AG20443 (cell line): ENCODE measurements at places on chromosomes 16 and 17.
A peak's percentile ranks its signal among the peaks of the same experiment; 100 is the strongest.

- DNase-seq = no peak
Measured at GRCh38 chr17:75535119-75535537, 9.6 kb downstream of the LLGL2 start.

DNA sequence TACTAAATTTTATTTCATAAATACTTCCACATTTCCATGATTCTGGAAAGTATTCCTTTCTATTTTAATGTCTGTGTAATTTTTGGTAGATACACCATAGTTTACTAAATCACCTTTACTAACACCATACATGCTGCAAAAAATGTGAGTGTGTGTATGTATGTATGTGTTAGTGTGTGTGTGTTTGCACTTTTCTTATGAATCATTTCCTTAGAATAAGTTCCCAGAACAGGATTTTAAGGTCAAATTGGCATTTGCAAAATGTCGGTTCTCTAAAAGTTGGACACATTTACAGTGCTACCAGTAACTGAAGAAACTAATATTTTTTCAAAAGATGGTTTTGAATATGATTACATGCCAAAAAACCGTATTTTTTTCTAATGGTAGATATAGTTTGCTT is 137.1 kb downstream of the CYB561 start:
- DNase-seq = no peak

- DNase-seq = no peak
Measured at GRCh38 chr17:8724451-8724850, 20.2 kb downstream of the CCDC42 start.

DNA sequence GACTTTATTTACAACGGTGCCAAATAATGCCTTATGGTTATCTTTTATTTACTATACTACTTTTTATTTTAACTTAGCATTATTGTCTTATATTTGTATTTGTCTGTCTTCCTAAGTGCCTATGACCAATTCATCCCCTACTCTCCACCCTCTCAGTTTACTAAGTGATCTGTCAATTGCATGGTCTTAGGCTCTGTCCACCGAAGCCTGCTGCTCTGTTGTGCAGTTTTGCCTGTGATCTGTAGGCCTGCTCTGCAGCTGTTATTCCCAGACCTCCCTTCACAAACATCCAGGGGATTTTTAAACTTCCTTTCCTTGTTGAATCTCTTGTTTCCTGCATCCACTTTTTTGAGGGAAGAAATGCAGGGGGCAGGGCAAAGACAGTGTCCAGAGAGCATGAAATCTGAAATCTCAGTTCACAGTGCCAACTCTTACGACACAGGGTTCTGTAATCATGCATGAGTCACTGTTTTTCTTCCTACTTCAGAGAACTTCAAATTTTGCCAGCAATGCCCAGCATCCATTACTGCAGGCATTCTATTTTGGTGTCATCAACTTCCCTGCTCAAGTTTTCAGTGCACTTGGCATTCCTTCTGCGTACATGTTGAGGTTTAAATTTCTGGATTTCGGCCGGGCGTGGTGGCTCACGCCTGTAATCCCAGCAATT is 11.4 kb downstream of the SLFN5 start:
- DNase-seq = peak; percentile 79

GRCh38 chr17:78924481-78925151 is 571 bp downstream of the TIMP2 start:
- DNase-seq = peak; percentile 58

DNA sequence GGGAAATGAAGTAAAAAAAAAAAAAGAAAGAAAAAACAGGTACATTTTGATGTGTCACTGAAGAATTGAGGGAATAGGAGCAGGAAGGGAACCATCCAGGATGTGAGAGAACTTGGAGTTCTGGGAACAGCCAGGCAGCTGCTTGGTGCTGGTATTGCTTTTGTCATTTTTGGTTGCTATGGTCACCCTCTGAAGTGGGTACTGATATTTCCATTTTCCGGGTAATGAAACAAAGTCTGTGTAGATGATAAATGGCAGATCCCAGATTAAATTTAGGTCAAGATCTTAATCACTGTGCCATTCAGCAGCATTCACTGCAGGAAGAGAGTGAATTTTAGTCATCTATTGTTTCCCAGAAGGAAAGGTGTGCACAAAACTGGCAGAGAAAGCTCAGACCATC is 93.6 kb downstream of the ABCA8 start:
- DNase-seq = no peak

- DNase-seq = no peak
Measured at GRCh38 chr17:79630126-79630525, 19.3 kb upstream of the RBFOX3 start.

DNA sequence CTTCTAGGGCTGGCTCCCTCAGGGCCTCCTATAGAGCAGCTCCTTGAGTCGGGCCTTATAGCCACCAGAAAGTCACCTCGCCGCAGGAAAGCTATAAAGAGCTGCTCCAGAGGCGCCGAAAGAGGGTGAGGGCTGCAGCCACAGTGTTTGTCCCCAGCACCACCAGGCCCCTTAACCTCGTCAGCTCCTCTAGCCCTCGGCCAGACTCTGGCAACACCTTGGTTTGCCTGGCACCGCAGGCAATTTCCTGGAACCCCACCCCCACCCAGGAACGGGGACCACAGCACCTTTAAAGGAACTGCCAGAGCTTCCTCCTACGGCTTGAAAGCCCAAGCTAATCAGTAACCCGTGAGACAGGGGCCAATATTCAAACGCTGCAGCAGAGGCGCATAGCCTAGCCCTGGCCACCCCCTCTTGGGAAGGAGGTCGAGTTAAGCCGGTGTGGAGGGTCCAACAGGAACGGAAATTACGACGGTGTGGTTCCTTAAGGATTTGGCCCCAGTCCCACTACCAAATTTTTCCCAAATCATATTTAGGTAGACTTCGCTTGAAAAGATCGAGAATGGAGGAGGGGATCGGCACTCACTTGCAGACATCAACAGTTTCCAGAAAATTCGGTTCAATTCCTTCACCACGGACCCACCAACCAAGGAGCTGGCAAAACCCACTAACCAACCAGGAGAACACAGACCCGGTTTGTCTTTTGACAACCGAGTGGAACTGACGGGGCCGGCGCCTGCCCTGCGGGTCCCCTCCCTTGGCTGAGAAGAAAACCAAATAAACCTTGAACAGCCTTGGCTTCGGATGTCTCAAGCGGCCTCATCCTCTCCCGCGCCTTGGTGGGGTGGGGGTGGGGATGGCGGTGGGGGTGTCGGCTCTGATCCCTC is 3.0 kb downstream of the HOXB6 start:
- no peak for DNase-seq

- DNase-seq = no peak
Measured at GRCh38 chr17:11768981-11769380, 170.7 kb downstream of the DNAH9 start.

- DNase-seq = no peak
Measured at GRCh38 chr17:35766489-35766877, 5.8 kb downstream of the C17orf50 start.

DNA sequence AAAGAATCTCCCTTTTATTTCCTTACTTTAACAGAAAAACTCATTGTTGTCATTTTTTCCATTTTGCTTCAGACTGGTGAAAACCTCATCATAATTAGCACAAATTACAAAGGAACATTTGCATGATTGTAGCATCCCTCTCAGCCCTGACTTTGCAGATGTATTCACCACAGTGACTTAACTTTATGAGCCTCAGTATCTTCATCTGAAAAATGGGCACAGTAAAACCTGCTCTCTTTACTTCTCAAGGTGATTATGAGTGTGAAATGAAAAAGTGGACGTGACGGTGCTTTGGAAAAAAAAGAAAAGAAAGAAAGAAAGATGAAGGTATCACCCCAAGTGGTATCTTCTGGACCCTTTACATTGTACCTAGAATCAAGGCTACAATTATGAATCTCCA is 193.4 kb upstream of the TOX3 start:
- no peak for DNase-seq

DNA sequence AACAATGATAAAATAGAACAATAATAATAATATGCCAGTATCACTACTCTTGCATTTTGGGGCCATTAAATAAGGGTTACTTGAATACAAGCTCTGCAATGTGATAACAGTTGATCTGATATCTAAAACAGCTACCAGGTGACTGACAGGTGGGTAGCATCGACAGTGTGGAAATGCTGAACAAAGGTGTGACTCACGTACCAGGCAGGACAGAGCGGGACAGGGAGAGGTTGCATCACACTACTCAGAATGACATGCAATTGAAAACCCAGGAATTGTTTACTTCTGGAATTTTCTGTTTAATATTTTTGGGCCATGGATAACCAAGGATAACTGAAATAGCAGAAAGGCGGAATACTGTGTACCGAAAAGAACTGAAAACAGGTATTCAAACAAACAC is 15.8 kb upstream of the ZNF19 start:
- no peak for DNase-seq

- no peak for DNase-seq
Measured at GRCh38 chr16:89150981-89151380, 20.6 kb upstream of the CDH15 start.

DNA sequence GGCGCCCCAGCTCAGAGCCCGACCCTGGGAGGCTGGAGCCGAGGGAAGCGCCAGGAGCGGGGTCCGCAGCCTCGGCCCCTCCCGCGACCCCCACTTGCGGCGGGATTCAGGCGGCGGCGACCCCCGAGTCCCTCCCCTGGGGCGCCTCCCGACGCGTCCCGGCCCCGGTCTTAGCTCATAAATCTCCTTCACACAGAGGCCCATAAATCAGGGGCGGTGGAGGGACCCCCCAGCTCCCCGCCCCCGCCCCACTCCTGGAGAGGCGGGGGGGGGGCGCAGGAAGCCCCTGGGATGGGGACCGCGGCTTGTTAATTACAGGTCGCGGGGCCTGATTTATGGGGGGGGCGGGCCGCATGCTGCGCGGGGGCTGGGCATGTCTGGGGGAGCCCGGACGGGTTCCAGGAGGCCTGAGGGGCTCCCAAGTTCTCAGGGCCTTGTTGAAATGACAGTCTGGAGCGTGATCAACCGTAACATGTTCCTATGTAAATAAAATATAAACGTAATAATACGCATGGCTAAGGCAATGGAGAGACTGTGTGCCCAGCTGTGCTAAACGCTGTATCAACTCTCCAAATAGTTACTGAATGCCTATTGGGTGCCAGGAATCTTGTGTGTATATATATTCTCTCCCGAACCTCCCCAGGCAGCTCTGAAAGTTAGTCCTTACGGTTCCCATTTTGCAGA is 10.0 kb upstream of the BHLHA9 start:
- no peak for DNase-seq

DNA sequence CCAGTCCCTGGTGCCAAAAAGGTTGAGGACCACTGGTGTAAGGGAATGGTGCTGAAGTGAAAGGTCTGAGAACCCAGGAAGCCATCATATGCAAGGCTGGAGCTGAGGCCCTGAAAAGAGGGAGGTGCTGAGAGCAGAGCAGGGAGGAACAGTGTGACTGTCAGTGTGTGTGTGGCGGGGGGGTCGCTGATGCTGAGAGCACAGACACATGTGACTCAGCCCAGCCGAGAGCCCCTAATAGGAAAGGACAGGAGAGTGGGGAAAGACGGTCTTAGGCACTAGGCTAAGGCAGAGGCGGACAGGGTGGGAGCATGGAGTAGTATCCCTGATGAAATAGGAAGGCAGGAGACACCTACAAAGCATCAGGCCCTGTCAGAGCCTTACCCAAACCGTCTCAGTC is 1.2 kb downstream of the B9D1 start:
- no peak for DNase-seq

GRCh38 chr17:38705803-38706504 is 881 bp downstream of the MLLT6 start:
- DNase-seq = peak; percentile 43

DNA sequence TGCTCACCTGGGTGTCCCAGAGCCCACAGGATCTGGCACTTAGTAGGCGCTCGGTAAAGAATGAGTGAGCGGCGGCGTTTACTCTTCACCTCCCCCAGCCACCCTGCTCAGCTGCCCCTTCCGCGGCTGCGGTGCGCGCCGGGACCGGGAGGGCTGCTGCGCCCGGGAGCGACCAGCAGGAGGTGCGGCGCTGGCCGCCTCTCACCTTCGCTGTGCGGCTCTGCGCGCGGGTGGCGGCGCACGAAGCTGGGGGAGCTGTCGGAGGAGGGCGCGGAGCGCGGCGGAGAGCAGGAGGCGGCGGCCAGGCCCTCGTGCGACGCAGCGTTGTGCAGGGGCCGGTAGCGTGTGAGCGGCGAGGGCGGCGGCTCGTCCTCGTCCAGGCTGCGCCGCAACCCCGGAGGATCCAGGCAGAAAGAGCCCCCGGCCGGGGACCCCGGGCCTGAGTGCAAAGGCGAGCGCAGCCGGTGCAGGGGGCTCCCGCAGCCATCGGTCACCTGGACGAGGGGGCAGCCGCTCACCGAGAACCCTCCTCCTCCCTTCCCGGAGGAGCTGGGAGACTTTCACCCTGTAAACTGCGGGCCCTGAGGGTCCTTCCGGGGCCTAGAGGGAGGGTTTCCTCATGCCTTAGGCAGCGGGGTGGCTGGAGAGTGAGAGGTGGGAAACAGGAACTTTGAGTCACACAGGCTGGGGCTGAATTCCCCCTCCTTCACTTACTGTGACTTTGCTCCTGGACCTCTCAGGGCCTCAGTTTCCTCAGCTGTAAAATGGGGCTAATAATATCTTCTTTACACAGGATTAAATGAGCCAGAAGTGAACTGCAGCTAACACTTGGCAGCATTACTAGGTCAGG is 12.5 kb downstream of the SAMD14 start:
- peak; percentile 80 for DNase-seq

DNA sequence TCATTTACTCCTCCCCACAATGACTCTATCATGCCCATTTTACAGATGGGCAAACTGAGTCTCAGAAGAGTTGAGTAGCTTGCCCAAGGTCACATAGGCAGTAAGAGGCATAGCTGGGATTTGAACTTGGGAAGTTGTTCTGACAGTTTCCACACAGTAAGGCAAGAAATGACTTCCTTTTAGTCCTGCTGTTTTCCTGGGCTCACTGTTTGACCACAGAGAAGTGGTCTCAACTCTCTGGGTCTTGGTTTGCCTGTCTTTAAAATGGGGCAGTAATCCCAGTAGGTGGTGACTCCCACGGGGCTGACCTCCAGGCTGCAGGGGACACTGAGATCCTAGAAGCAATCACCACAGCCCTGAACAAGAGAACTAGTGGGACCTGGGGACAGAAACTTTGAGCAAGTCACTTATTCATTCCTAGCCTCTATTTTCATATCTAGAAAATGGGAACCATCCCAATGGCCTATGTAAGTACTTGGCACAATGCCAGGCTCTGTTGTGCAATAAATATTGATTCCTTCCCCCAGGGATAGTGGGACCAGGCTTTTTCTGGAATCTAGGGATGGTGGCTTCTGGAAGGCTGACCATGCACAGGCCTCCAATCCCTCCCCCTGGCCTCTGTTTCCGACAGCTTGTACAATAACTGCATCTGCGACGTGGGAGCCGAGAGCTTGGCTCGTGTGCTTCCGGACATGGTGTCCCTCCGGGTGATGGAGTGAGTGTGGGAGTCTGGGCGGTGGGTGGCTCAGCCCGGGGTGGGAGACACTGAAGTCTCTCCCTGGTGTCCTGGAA is 20.5 kb downstream of the DEXI start:
- no peak for DNase-seq

GRCh38 chr17:2369551-2370210 is 31.2 kb downstream of the MNT start:
- DNase-seq = no peak

DNA sequence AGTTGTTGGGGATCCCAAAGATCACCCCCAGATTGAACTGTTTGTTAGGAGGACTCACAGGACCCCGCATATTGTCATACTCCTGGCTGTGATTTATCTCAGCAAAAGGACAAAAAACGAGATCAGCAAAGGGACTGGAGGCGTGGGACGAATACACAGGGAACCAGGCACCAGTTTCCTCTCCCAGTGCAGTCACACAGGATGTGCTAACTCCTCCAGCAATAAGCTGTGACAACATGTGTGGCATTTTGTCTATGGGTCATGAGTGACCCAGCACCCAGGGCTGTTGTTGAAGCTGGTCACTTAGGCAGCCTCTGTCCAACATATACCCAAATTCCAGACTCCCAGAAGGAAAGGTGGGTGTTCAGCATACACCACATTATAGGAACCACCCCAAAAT is 60.9 kb downstream of the CPPED1 start:
- no peak for DNase-seq

GRCh38 chr17:78140169-78141051 is 5.8 kb upstream of the C17orf99 start:
- DNase-seq = peak; percentile 89
